ENCODE measurements at places on chromosomes 7 and 10.

GRCh38 chr10:130927157-130927556, 384.4 kb downstream of the TCERG1L start:
- no peak for DNase-seq

GRCh38 chr10:60098677-60099601, 192.6 kb upstream of the CCDC6 start:
- DNase-seq, result peak; percentile 60

DNA sequence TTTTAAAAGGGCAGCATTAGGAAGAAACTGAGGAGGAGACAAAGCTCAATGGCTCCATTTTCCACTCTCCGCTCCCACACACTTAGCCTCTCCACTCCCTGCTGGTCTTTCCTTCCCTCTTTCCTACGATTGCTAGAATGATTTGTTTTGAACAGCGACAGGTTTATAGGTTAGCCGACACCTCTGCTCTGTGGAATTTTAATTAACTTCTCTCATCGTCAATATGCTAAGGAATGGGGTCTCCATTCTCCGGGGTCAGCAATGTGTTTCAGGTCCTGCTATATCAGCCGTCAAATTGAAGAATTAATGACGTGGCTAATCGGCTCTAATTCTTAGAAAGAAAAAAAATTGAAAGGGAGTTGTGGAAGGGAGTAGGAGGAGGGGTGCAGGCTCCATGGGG, 28.9 kb downstream of the FBXW4 start:
- DNase-seq, result no peak

DNA sequence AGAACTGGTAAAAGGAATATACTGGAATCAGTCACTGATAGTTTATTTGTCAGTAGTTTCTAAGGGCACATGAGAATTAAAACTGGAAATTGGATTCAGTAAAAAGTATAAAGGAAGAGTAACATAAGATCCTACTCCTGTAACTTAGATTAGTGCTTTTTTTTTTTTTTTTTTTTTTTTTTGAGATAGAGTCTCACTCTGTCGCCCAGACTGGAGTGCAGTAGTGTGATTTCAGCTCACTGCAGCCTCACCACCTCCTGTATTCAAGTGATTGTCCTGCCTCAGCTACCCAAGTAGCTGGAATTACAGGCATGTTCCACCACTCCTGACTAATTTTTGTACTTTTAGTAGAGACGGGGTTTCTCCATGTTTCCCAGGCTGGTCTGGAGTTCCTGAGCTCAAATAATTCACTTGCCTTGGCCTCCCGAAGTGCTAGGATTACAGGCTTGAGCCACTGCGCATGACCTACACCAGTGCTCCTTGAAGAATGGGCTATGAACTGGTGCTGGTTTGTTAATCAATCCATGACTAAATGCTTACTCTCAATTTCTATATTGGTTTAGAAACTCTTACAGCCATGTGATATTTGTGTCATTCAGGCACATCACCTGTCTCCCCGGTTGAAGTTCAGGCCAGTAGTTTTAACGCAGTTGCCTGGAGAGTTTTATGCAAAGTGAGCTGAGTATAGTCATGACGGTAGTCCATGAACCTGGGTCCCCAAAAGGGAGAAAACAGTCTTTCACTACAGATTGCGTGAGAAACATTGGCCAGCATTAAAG, 65.0 kb downstream of the ZEB1 start:
- no peak for DNase-seq

DNA sequence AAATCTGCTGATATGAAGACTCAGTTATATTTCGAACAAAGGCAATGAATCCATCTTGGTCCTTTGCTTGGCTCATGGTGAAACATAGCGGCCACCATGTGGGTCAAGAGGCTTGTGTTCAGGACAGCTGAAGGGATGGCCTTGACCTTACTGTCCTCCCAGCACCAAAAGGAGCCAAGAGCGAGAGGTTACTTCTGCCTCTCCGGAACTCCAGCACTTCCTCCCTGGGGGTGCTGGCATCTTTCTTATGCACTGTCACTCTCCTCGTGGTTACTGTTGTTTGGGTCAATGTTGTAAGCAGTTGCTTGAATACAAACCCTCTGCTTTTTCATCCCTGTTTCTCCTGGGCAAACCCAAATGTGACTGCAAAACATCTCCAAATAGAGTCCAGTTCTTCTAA, 100.6 kb downstream of the RBM20 start:
- peak; percentile 35 for DNase-seq

GRCh38 chr10:95176101-95176500, 17.9 kb upstream of the ACSM6 start:
- no peak for DNase-seq

DNA sequence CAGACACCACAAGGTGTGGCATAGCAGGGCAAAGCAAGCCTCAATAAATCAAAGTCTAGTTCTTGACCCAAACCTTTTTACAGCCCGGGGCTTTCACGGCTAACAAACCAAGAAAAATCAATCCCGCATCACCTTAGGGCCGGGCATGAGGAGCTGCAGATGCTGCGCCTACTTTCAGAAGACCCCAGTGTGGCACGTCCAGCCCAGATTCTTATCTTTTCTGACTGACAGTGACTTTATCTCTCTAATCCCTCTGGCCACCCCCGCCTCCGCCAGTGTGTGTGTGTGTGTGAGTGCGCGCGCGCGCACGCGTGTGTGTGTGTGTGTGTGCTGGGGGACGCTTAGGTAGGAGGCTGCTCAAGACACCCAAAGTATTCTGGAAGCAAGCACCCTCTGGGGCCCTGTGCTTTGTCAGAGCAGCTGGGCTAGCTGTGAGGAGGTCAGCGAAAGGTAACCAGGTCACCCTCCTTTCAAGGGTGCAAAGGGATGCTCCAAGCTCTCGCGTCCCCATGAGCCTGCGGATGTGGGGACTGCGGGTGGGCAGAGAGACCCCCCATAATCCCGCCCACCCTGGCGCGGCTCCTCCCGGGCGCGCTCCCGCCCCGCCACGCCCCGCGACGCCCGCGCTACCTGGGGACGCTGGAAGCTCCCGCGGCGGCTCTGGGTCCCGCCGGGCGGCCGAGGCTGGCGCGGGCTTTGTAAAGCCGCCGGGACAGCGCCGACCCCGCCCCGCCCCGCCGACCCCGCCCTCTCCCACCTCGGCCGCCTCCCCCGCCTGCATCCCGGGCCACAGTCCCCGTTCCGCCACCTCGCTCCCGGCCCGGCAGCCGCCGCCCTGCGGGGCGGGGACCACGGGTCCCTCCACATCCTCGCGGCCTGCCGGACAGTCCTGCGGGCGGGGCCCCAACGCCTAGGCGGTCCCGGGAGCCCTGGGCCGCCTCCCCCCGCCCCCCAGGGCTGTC, 57.1 kb upstream of the RHOBTB1 start:
- peak; percentile 15 for DNase-seq

GRCh38 chr7:45391618-45392451, 182.3 kb upstream of the ADCY1 start:
- DNase-seq, result no peak

GRCh38 chr10:47160967-47161366, 139.0 kb upstream of the GDF10 start:
- no peak for DNase-seq

- DNase-seq, result no peak
Observed at GRCh38 chr7:112215787-112216186, 9.3 kb downstream of the ZNF277 start.

DNA sequence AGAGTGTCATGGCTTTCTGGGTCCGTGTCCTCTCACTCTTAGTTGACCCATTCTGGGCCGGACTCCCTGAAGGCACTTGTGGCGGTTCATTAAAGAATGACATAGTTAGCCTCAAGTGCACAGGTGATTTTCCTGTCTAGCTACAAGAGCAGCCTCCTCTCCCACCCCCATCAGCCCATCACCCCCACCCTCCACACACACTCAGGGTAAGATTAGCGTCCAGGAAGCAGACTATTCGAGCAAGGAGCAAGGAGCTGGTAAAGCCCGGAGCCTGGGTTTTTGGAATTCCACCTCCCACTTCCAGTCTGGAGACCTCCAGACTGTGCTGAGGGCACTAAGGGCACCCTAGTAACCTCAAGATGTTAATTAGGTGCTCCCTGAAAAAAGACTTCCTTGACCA, 39.5 kb downstream of the TACR2 start:
- no peak for DNase-seq

DNA sequence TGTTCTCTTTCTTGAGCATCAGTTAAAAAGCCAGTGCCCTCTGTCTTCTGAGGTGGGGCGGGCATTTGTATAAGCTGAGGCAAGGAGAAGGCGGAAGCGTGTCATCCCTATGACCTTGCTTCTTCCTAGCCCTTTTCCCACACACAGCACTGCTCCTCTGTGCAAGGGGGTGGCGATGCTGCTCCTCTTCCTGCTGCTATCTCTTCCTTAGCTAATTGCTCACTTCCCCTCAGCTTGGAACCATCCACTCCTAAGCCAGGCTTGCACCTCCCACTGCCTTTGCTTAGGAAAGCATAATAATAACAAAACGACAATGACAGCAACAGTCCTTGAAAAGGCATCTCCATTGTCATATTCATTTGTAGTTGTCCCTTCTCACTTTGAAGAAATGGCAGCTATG, 366.9 kb downstream of the PHTF2 start:
- DNase-seq, result no peak

DNA sequence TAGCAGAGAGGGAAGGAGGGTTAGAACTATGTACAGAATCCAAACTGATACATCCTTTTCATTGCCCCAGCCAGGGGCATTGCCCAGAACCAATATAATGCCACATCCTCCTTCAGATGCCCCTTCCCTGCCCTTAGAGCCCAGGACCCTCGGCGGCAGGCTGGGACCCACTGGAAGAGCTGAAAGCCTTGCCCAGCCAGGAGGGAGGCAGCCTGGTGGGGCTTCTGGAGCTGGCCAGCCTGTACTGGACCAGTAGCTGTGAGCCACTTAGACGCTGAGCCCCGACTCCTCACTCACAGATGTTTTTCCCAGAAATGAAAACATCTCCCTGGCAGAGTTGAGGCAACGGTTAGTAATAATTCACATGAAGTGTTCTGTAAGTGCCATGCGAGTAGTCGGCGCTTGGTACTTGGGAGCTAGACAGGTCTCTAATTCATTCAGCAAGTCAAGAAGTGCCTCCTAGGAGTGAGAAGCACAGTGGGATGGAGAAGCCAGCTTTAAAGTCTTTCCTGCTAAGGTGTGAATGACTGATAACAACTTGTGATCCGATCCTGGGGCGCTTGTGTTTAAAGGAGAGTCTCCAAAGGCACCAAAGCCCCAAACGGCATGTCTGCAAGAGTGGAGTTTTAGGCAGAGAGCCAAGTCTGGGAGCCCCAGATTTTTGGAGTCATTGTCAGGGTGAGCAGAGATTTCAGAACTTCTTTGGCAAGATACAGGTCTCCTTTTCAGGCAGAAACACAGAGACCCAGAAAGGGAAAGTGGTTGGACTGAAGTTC, 9.8 kb downstream of the VSIR start:
- no peak for DNase-seq

GRCh38 chr10:929960-930624, 1.4 kb downstream of the LARP4B start:
- peak; percentile 68 for DNase-seq

- DNase-seq, result peak; percentile 79
Observed at GRCh38 chr10:7410862-7411670, at the start of gene SFMBT2. Gene SFMBT2 (minus strand): TSS chr10:7411034. CDS start chr10:7381898, 29,136 bp downstream.

- peak; percentile 95 for DNase-seq
Observed at GRCh38 chr7:149460493-149461277, at the start of gene ZNF777. Gene ZNF777 (minus strand): TSS chr7:149461062. CDS start chr7:149456022, 5,040 bp downstream.

DNA sequence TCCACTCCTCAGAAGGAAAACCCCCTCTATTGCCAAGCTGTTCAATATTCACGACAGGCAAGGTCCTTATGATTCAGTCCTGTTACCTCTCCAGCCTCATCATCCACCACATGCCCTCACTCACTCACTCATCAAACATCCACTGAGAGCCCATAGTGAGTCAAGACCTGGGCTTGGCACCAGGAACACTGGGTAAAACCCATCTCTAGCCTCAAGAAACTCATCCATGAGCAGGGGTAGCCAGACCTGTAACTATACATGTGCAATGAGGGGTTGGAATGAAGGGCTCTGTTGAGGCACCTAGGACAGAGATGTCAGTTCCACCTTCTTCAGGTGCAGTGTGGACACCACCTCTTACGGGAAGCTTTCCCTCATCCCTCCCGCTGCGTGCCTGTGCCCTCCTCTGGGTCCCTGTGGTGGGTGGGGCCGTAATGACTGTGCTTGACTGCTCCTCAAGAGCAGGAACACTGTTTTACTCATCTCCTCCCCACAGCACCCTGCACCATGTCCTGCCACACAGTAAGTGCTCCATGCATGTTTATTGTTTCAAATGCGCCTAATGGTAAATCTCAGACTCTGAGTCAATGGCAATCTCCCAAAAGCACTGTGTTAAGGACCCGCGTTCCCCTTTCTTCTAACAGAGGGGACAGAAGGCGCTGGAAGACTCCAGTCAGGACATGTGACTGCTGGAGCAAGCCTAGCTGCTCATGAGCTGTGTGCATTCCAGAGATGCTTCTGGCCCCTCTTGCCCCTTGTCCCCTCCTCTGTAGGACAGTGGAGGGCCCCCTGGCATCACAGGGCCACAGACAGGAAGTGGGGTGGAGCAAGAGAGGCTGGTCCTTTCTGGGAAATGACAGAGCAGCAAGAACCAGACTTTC, 95.4 kb downstream of the HIPK2 start:
- DNase-seq, result peak; percentile 25

DNA sequence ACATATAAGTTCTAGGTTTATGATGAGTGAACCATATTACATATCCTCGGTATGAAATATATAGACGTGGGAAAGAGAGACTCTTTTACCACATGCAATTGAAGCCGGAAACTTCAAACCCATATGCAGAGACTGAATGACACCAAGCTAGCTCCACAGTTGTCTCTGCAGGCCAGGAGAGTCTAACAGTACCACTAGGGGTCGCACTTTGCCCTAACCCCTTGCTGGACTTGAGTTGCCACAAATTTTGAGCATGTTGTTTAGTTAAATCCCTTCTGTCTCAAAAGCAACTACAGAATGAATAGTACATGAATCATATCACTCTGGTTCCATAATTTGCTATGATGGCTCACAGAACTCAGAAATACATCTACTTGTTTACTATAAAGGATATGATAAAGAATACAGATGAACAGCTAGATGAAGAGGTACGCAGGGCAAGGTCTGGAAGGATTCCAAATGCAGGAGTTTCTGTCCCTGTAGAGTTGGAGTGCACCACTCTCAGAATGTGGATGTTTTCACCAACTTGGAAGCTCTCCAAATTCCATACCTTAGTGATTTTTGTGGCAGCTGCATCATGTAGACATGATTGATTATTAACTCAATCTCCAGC, 112.4 kb upstream of the YAE1 start:
- DNase-seq, result peak; percentile 87

GRCh38 chr7:115340828-115341227, 418.9 kb downstream of the MDFIC start:
- no peak for DNase-seq

GRCh38 chr7:11394438-11394837, 420.8 kb downstream of the PHF14 start:
- DNase-seq, result no peak

- DNase-seq, result no peak
Observed at GRCh38 chr10:123538401-123539320, 127.5 kb upstream of the GPR26 start.

- no peak for DNase-seq
Observed at GRCh38 chr10:20953120-20953519, 56.0 kb upstream of the NEBL start.

DNA sequence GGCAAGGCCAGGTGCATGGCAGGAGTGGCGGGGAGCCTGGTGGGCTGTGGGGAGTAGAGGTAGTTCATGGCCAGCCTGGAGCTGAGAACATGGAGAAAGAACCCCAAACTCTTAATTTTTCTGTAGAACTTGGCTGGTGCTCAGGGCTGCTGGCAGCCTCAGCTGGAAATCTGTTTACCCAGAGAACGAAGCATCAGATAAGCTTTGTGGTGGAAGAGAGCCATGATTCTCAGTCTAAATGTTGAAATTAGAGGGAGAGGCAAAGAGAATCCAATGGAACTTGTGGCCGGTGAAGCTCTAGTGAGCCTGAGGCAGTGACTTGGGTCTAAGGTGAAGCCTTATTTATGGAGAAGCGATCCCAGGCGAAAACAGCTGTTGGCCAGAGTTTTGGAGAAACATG, 126.4 kb downstream of the CCDC3 start:
- DNase-seq, result no peak
